Kidney tubule cell (primary cell): ENCODE measurements at places on chromosomes 11 and 22.

- peak; percentile 63 for DNase-seq
Observed at GRCh38 chr22:37549704-37550059, 10.6 kb upstream of the CDC42EP1 start.

GRCh38 chr11:113345978-113346377 lies 31.6 kb downstream of the TTC12 start:
- no peak for DNase-seq

DNA sequence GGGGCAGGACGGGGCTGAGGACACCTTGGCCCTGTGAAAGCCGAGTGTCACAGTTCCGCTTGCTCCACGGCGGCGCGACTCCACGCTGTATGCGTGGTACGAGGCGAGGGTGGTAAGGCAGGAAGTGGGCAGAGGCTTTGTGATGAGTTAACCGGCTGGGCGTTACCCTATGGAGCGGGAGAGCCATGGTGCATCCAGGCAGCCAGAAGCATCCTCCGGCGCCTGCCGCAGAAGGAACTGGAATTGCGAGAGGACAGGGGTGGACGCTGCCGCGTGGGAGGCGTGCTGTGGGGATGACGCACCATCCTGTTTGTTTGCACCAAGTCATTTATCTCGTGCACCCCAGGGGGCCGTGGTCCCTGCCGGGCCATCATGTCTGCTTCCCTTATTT lies 643.9 kb downstream of the BRD1 start:
- DNase-seq: no peak

DNA sequence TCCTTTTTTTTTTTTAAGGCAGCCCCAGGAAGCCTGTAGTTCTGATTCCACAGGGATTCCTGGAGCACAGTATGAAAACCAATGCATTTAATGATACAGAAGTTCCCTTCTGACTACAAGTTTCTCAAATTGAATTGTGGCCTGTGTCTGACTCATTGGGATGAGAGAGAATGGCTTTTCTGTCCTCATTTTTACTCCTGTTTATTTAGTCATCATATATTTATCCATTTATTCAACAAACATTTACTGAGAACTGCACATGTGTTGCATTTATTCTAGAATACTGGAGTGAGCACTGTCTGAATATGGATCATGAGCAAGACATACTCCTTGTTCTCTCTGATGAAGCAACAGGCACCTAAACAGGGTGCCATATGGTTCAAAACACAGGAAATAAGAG lies 231.2 kb downstream of the NTM start:
- DNase-seq: no peak

- no peak for DNase-seq
Observed at GRCh38 chr11:44753961-44754645, 27.3 kb downstream of the TSPAN18 start.

DNA sequence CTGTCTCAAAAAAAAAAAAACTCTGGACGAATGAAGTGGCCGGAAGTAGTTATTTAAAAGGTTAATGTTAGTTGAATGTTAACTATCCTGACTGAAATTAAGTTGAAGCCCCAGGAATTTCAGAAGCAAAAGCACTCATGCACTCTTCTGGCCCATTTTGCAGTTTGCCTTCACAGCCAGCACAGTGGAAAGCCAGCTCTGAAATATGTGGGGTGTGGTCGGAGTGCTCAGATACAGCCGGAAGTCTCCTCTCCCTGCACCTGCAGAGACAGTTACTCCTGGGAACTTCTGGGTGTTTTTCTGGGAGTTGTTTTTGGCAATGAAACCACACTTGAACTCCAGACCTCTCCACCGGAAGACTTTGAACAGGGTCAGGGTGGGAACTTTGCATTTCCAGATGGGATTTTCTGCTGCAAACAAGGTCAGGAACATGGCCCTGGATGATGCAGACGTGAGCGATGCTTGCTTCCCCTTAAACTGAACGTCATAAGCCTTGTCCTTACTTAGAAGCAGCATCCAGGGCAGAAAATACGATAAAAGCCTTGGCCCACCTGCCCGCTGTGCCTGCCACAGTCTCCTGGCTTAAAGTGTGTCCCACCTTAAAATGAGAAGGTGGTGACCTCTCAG lies 21.5 kb upstream of the CABP2 start:
- DNase-seq: peak; percentile 86

DNA sequence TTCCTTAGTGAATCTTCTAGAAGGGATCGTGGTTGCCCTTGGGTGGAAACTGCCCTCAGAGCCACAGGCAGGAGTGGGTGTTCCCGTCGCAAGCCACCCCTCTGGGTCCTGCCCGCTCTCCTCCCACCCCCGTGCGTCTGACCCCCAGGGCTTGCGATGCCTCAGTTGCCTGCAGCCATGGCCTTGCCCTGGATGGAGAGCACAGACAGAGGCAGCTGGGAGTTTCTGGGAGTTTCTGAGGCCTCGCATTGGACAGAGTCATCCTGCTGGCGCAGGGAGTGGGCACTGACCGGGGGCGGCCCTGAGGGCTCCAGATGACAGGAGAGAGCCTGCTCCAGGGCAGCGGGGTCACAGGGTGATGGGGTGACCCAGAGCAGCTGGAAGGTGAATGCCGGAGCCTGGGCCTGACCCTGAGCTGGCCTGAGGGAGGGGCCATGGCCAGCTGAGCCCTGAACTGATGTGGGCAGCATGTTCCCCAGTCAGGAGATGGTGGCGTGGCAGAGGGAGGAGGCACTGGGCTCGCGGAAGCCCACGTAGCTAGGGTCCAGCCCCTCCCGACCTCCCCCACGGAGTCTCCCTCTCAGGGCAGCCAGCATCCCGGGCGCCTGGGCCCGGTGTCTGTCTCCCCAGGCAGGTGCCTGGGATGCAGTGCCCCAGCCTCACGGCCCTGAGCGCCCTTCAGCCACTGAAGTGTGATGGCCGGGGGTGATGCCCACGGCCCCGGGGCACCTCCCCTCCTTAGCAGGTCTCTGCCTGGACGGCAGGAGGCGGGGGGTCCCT lies 1236.2 kb downstream of the BRD1 start:
- no peak for DNase-seq

DNA sequence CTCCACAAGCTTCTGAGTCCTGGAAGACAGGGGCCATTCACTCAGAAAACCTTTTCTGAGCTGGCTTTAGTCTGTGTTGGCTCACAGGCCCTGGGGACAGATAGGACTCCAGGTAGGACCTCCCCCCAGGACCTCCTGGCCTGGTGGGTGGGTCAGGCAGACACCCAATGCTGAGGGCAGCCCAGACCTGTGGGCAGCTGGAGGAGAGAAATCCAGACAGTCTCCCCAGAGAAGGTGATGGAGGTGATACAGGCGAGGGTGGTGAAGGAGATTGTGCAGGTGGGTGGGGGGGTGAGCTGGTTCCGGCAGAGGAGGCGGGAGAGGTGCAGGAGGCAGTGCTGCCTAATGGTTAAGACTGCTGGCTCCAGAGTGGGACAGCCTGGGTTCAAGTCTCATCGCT lies 15.6 kb downstream of the LRRC32 start:
- no peak for DNase-seq

GRCh38 chr11:109957000-109957399 lies 136.2 kb upstream of the ZC3H12C start:
- no peak for DNase-seq

DNA sequence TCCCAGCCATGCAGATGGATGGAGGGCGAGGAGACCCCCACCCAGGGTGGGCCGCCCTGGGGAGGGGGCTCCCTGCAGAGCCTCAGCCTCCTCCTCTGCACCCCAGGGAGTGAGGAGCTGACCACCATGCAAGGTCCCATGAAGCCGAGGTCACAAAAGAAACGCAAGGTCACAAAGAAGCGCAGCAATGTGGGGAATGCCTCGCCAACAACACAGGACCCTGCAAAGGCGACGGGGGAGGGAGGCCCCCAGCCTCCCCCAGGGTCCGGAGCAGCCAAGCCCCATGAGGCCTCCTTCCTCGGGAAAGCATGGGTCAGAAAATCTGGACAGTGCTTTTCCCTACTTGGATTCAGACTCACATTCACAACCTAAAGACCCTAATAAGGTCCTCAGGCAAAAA lies 191.5 kb downstream of the BRD1 start:
- DNase-seq: no peak

GRCh38 chr11:31620434-31620833 lies 110.9 kb downstream of the ELP4 start:
- no peak for DNase-seq

- no peak for DNase-seq
Observed at GRCh38 chr11:122743949-122744348, 88.4 kb downstream of the UBASH3B start.

DNA sequence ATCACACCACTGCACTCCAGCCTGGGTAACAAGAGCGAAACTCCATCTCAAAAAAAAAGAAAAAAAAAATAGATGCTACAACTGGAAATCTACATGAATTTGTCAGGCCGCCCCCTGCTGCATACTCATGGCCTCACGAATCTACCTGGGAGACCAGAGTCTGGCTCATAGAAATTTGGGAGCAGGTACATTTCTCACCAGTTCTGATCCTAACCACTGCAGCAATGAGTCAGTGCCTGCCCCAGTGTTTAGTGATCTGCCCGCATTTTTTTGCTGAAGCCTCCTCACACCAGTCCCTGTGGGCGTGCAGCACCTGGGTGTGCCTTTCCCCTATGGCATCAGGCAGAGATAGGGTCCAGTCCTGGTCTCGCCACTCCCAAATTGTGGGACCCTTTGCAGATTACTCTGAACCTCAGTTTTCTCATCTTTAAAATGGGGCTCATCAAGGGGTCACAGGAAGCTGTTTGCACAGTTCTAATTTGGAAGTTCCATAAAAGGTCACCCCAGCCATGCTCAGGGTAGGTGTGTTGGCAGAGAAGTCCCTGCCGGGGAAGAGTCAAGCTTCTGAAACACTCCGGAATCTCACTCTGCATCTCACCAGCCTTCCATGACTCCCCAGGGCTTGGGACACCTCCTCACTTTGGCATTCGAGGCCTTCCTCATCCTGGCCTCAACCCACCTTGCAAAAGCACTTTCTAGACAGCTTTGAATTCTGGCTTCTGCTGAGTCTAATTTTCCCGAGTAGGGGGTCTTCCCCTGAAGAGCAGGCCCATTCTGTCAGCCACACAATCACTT lies 39.3 kb upstream of the LINC01488 start:
- peak; percentile 74 for DNase-seq

DNA sequence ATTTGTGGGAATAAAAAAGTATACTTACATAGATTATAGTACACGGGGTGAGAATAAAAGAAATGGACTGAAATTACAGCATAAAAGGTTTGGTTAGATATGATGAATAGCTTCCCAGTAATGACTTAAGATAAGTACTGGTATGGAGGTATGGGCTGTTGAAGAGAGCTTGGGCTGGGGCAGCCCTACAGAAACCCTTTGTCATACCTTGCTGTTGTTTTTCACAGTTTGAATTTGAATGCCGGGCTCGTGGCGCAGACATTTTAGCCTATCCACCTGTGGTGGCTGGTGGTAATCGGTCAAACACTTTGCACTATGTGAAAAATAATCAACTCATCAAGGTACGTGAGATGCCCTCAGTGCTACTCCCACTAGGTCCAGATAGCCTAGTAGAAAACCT lies 42.3 kb upstream of the RBX1 start:
- no peak for DNase-seq

- no peak for DNase-seq
Observed at GRCh38 chr11:17154409-17155159, 53.2 kb downstream of the PIK3C2A start.
